ENCODE measurements at places on chromosomes 12 and 14.

DNA sequence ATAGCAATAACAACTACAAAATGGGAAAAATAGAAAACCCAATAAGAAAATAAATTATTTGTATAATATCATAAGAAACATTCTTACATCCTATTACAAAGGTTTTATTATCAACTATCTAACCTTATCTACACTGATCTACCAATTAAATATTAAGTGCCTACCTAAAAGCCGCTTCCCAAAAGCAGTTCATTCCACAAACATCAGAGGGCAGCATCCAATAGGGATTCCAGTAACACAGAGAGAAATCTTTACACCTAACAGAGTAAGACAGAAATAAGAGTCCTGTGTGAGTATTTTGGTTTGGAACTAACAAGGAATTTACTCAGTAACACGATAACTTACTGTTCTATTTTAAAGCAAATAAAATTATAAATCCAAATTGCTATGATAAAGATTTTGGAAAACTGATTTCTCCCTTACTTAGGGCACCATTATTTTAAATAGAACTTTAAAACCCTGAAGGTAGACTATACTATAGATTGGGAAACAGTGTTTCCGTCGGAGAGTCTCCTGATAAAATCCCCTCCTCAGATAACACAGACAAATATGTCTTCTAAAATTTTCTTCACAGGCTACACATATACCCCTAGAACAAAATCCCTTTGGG, 15.0 kb downstream of the GXYLT1 start:
- DNase-seq = no peak

- DNase-seq = no peak
Observed at GRCh38 chr12:52139579-52140062, 52.2 kb downstream of the KRT80 start.

GRCh38 chr12:126268222-126268621, 1203.0 kb downstream of the AACS start:
- DNase-seq = no peak

- no peak for DNase-seq
Observed at GRCh38 chr14:45065956-45066355, 18.0 kb upstream of the PRPF39 start.

DNA sequence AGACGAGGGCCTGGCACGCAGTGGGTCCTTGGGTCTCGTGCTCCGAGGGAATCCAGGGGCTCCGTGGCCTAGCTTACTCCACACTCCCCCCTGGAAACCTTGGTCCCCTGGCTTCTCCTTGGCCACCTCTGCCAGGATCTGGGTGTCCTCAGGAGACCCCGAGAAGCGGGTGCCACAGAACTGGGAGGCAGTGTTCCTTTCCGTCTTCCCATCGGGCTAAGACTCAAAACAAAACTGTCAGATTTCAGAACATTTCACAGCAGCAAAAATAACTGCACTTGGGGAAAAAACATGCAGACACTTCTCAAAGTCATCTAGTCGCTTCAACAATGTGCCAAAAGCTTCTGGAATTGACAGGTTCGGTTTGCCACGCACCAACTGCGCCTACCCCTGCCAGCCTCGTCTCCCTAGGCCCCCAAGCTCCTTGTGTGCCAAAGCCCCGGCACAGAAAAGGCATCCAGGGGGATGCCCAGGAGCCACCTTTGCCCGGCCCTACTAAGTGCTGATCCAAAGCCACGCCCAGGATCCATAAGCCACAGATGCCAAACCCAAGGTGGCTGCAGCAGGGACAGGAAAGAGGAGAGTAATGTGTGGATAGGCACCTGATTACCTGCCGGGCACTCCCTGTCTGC, 58.4 kb upstream of the DIO3 start:
- DNase-seq = no peak

DNA sequence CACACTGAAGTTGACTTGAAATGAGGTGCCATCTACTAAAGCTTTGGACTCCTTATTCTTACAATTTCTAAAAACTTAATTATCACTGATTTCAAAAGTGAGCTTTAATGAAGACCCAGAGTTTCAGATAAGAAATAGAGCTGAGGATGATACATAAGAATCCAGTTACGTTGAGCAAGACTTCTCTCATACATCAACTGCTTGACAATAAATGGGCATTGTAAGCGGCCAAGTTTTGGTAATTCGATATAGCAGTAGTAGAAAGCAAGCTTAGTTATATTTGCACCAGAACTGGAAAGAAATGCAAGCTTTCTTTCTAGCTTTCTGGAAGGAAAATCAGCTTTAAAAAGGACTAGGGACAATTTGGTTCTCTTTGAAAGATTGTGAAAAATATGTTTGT, 1359.6 kb downstream of the FSCB start:
- DNase-seq = no peak

DNA sequence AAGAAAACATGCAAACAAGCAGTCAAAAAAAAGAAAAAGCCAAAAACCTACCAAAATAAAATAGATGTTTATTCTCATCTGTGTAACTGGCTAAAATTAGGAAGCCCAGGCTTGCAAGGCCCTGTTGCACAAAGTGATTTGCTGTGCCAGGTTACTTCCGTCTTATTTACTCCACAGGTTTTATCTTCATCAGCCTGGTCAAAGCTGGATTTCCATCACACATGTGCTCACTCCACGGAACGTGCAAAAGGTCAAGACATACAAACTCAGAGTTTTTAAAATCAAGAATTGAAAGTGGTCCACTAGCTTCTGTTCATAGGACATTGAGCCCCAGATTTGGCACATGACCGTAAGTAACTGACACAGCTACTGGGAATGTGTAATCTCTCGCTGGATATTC, 14.8 kb downstream of the KCNJ8 start:
- DNase-seq = no peak

- DNase-seq = no peak
Observed at GRCh38 chr12:58563621-58564020, 356.7 kb downstream of the LRIG3 start.

DNA sequence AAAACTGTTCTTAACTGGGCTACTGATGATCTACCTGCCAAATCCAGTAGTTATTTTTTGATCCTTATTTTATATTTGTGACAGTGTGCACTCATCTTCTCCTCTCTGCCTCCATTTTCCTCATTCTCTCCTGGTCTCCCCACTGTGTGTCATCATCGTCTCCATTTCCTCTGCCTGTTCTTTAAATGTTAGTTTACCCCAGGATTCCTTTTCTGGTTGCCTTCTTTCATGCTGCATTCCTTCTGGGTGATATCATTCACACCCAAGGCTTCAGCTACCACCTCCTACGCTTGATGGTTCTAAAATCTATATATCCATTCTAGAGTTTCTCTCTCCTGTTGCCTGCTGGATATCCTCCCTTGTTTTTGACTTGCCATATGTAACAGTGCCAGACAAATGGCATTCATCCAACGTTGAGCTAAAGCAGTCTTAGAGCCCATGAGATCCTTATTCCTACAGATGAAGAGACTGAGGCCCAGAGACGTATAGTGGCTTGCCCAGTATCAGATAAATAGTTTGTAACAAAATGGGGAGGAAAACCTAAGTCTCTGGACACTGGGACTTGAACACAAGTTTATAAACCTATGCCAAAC, 109.5 kb downstream of the DIP2B start:
- no peak for DNase-seq

GRCh38 chr12:126534495-126534894, 1469.3 kb downstream of the AACS start:
- DNase-seq = no peak

DNA sequence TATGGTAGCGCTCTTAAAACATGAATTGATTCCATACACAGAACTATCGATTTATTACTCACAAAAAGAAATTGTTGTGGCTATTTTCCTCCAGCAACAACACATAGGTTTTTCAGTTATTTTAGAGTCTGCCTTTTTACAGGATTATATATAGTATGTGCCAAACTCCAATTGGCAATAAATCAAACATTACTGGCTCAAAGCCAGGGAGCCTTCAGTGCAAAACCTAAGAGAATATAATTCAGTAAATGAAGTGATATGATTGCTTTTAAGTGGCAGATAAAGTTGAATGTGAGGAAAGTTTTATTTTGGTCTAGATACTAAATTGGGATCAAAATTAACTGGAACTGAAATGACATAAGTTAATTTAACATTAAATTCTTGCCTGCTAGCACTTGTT, 234.8 kb downstream of the PIK3C2G start:
- no peak for DNase-seq

GRCh38 chr12:5514545-5514944, 82.6 kb downstream of the NTF3 start:
- no peak for DNase-seq

- no peak for DNase-seq
Observed at GRCh38 chr12:78580296-78580695, 284.3 kb upstream of the SYT1 start.

- DNase-seq = no peak
Observed at GRCh38 chr12:1282670-1283315, 291.8 kb downstream of the ERC1 start.

GRCh38 chr14:82359201-82359600, 825.5 kb upstream of the SEL1L start:
- DNase-seq = no peak

GRCh38 chr14:92704036-92704804, 44.2 kb downstream of the LGMN start:
- no peak for DNase-seq

DNA sequence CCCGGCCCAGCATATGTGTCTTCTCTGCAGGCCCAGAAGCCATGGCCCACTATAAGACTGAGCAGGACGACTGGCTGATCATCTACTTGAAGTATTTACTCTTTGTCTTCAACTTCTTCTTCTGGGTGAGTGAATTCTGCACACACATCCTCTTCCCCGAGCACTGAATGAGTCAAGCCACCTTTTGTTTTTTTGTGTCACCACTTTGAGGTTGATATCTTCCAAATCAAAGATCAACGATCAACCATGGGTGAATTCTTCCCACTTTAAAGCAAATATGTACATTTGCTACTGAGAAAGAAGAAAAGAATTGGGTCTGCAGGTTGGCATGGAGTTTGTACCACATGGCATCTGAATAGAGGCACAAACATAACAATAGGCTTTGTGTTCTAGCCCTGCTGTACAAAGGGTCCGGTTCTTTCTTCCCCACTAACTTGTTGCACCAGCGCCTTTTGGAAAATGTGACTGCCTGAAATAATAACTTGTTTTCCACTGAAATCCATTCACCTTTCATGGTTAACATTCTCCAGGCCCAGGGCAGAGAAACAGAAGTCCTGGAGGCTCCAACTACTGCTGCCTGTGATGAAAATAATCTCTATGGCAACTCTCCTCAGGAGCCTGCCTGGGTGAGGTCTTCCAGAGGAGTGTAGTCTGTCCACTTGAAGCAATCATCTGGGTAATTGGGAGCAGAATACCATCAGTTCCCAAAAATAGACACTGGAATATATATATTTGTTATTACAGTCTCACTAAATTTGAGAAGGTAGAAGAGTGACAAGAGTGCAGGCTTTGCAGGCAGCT, 27.6 kb downstream of the TSPAN11 start:
- DNase-seq = no peak

GRCh38 chr14:54291491-54292191, 105.2 kb upstream of the CDKN3 start:
- DNase-seq = no peak

DNA sequence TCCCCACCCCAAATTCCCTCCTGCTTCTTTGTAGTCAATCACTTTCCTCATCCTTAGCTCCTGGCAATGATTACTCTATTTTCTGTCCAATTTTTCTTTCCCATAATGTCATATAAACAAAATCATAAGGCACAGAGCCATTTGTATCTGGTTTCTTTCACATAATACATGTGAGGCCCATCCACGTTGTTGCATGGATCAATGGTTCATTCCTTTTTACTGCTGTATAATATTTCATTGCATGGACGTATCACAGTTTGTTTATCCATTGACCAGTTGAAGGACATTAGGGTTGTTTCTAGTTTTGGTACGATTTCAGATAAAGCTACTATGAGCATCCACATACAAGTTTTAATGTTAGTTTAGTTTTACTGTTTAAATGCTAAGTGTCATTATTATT, 13.7 kb upstream of the MED13L start:
- DNase-seq = no peak

- no peak for DNase-seq
Observed at GRCh38 chr14:103315351-103315911, 18.6 kb upstream of the EIF5 start.

DNA sequence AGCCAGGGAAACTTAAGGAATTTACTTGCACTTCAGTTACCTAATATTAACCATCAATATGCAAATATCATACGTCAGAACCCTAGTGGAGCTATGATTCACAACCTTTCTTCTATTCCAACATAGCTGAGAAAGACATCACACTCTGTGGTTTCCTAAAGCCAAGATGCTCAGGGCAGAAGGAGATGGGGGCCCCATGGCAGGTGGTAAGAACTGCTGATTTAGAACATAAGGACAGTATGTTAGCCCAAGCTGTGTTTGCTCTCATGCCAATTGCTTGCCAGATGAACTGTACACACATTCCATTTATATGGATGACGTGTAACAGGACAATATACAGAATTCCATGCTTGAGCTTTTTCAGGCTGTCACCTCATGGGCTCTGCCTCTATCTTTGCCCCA, 34.6 kb downstream of the HECTD4 start:
- no peak for DNase-seq
